ENCODE measurements at places on chromosomes 16 and 17.

DNA sequence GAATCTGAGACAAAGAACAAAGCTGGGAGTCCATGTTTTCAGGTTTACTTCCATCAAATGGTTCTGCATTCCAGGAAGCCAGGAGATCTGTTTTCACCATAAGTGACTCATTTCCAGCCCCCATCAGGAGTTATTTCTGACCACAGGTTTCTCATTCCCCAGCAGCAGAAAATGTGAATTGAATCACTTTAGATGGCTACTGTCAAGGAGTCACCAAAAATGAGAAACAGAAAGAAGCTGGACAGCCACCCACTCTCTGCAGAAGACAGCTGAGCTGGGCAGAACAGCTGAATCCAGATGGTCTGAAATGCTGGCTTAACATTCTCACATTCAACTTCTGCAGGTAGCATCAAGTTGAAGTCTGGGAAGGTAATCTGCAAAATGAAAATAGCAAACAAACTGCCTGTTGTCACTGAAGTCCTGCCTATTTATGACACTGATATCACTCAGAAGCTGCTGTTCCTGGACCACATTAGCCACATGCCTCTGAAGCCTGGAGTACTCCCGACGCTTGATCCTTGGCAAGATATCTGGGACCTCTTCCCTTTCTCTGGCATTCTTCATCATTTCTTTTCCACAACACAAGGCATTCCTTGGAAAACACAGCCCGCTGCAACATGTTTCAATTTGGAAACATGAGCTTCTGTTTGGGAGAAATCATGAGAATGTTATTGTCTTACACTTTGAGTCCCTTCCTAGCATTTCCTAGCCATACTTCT lies 15.3 kb downstream of the CCL11 start:
- DNase-seq: no peak
- H3K36me3 ChIP-seq: no peaks in the 10 kb centered on the region
- H3K27ac ChIP-seq: peak overlapping the region; percentile 18
- H3K27me3 ChIP-seq: no peaks in the 10 kb centered on the region
- no peak overlapping the region for H3K4me3 ChIP-seq

DNA sequence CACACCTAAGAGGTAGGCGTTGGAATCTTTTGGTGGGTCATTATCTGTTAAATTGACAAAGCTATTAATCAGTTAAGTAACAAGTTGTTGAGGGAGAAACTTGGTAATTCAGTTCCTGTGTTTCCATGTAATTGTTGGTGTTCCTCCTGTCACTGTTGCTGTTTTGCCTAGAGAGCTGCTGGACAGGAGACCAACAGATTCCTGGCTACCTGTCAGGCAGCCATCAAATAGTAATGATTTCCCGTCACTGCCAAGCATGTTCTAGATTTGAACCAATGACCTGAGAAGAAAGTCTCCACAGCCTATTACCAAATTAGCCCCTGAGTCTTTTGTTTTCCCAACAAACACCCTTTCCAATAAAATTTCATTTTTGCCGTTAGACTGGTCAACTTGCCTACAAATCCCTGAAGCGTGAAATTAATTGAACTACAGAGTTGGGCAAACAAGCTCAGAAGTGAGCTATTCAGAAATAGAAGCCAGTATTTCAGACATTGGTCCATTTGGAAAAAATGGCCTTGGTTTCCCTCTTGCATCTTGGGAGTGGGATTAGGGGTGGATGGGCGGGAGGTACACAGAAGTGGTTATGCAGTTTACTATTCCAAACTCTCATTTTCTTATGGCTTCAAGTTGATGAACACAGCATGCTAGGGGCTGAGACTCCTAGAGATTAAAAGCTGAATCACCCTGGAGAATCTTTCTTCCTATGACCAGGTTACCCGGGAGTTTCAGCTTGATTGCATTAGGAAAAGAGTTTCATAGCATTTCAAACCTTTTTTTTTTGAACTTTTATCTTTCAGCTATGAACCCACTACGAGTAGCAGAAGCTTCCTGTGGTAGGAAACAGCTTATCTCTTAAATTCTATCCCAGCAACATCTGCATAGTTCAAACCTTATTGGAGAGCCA lies 262.8 kb upstream of the MAF start:
- no peak overlapping the region for H3K4me3 ChIP-seq
- H3K27me3 ChIP-seq: no peaks in the 10 kb centered on the region
- H3K27ac ChIP-seq: no peak overlapping the region
- no peak for DNase-seq
- no peaks in the 10 kb centered on the region for H3K36me3 ChIP-seq

DNA sequence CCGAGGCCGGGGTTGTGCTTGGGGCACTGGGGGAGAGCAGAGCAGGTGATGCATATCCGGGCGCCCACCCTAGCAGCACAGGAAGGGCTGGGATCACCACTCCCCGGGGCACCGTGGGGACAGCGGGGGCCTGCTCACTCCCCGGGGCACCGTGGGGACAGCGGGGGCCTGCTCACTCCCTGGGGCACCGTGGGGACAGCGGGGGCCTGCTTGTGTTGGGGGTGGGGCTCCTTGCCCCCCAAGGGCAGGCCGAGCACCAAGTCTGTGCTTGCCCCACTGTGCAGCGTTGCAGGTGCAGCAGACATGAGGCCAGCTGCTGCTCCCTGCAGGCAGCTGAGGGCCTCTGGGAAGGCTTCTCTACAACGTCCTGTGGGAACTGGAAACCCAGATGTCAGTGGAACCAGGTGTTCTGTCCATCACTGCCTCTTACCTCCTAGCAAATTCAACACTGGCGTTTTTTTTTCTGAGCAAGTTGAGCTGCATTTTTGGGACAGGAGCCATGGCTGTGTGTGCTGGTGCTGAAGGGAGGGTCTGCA lies 25.0 kb upstream of the ZNF750 start:
- no peak overlapping the region for H3K4me3 ChIP-seq
- no peaks in the 10 kb centered on the region for H3K36me3 ChIP-seq
- peaks cover 43% of the 10 kb centered on the region for H3K4me1 ChIP-seq
- no peak overlapping the region for H3K27ac ChIP-seq
- no peaks in the 10 kb centered on the region for H3K27me3 ChIP-seq

DNA sequence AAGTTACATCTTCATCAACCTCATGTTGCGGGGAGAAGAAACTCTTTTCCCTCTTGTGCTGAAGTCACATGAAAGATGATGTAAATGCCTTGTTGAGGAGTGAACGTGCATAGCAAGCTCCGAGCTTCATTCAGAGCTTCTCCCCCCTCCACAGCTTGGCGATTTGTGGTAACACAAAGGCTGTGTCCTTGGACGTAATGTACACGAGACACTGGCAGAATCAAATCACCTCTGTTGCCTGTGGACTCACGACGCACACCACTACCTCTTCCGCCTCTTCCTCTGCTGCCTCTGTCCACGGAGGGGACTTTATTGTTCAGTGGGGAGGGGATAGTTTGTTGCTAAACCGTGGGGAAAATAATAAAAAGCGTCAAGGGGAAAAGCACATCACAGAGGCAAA lies 54.9 kb upstream of the CHMP6 start:
- no peaks in the 10 kb centered on the region for H3K27me3 ChIP-seq
- no peak for DNase-seq
- H3K36me3 ChIP-seq: peaks cover 7% of the 10 kb centered on the region
- peaks cover under 1% of the 10 kb centered on the region for H3K4me1 ChIP-seq

- no peaks in the 10 kb centered on the region for H3K4me1 ChIP-seq
- no peaks in the 10 kb centered on the region for H3K36me3 ChIP-seq
- no peak for DNase-seq
- no peak overlapping the region for H3K4me3 ChIP-seq
These were observed 50.8 kb downstream of the SOCS1 start for GRCh38 chr16:11205065-11205699.

- H3K4me1 ChIP-seq: peaks cover 40% of the 10 kb centered on the region
- peak; percentile 86 for DNase-seq
- no peak overlapping the region for H3K4me3 ChIP-seq
- H3K36me3 ChIP-seq: no peaks in the 10 kb centered on the region
- peak overlapping the region; percentile 78 for H3K27ac ChIP-seq
These were observed 39.8 kb upstream of the RASD1 start for GRCh38 chr17:17535957-17536356.

GRCh38 chr17:72022328-72023275 lies 98.2 kb upstream of the SOX9 start:
- peaks cover 25% of the 10 kb centered on the region for H3K27me3 ChIP-seq
- DNase-seq: no peak
- H3K36me3 ChIP-seq: no peaks in the 10 kb centered on the region
- H3K4me3 ChIP-seq: no peak overlapping the region

GRCh38 chr16:70756071-70756470 lies 44.9 kb downstream of the VAC14 start:
- H3K36me3 ChIP-seq: peaks cover 27% of the 10 kb centered on the region
- peaks cover 16% of the 10 kb centered on the region for H3K4me1 ChIP-seq
- no peak overlapping the region for H3K4me3 ChIP-seq
- H3K27ac ChIP-seq: no peak overlapping the region
- DNase-seq: no peak

DNA sequence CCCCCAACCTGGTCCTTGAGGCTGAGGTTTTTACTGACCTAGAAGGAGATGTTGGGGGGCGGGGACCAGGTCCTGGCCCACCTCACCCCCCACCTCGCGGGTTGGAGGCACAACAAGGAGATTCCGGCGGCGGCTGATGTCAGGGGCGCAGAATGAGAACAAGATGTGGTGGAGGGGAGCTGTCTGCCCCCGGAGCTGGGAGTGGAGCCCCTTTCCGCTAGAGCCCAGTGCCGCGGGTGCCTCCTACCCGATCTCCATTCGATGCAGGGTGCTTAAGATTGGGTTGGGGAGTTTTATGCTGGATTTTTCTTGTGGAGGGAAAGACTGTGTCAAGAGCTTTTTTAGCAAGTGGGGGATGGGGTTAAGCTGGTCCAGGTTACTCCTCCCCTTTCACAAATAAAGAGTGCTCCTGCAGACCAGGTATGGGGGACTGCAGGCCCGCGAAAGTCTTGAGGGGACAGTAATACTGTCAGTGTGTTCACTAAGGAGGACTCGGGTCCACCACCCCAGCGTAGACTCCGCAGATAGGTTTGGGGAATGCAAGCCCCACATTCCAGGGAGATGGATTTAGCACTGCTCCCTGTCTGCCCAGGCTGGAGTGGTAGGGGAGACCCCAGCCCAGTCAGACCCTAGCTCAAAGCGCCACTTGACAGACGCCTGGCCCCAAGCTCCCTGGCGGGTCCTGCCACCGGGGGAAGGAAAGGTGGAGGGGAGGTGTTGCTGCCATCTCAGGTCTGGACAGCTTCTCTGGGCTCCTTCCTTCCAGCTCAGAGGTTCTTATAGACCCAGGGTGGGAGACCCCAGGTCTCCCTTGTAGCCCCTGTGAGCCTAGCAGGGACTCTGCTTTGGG lies 2.0 kb downstream of the CACNA1G start:
- no peak overlapping the region for H3K27ac ChIP-seq
- H3K4me3 ChIP-seq: no peak overlapping the region
- no peaks in the 10 kb centered on the region for H3K36me3 ChIP-seq
- peaks cover 53% of the 10 kb centered on the region for H3K27me3 ChIP-seq

- no peak overlapping the region for H3K4me3 ChIP-seq
- H3K4me1 ChIP-seq: no peaks in the 10 kb centered on the region
- no peaks in the 10 kb centered on the region for H3K27me3 ChIP-seq
- no peak overlapping the region for H3K27ac ChIP-seq
- DNase-seq: no peak
These were observed 18.6 kb upstream of the SPN start for GRCh38 chr16:29644338-29644857.

GRCh38 chr17:48561884-48562810 lies 16.0 kb downstream of the HOXB4 start:
- H3K36me3 ChIP-seq: no peaks in the 10 kb centered on the region
- H3K27me3 ChIP-seq: peaks cover 10% of the 10 kb centered on the region
- DNase-seq: no peak
- H3K4me1 ChIP-seq: no peaks in the 10 kb centered on the region
- no peak overlapping the region for H3K27ac ChIP-seq

GRCh38 chr17:32976131-32976530 lies 15.5 kb upstream of the SPACA3 start:
- no peak overlapping the region for H3K4me3 ChIP-seq
- H3K36me3 ChIP-seq: no peaks in the 10 kb centered on the region
- H3K27ac ChIP-seq: no peak overlapping the region
- DNase-seq: no peak

- no peak overlapping the region for H3K27ac ChIP-seq
- H3K4me3 ChIP-seq: no peak overlapping the region
- no peaks in the 10 kb centered on the region for H3K36me3 ChIP-seq
These were observed 95.1 kb downstream of the PRKCA start for GRCh38 chr17:66397486-66397885.

GRCh38 chr17:67441052-67441895 lies 64.2 kb downstream of the PITPNC1 start:
- no peaks in the 10 kb centered on the region for H3K27me3 ChIP-seq
- H3K36me3 ChIP-seq: no peaks in the 10 kb centered on the region

- no peak for DNase-seq
- no peaks in the 10 kb centered on the region for H3K27me3 ChIP-seq
- H3K4me1 ChIP-seq: peaks cover 2% of the 10 kb centered on the region
- H3K36me3 ChIP-seq: no peaks in the 10 kb centered on the region
- no peak overlapping the region for H3K4me3 ChIP-seq
- no peak overlapping the region for H3K27ac ChIP-seq
These were observed 8.7 kb downstream of the ADAM11 start for GRCh38 chr17:44767493-44767892.

- no peak overlapping the region for H3K4me3 ChIP-seq
- no peak for DNase-seq
- H3K27me3 ChIP-seq: no peaks in the 10 kb centered on the region
- H3K4me1 ChIP-seq: no peaks in the 10 kb centered on the region
- H3K36me3 ChIP-seq: no peaks in the 10 kb centered on the region
These were observed 42.5 kb upstream of the ASIC2 start for GRCh38 chr17:33335491-33336173.

- H3K4me1 ChIP-seq: no peaks in the 10 kb centered on the region
- H3K36me3 ChIP-seq: peaks cover 16% of the 10 kb centered on the region
- DNase-seq: no peak
- no peak overlapping the region for H3K4me3 ChIP-seq
- no peaks in the 10 kb centered on the region for H3K27me3 ChIP-seq
- peak overlapping the region; percentile 75 for H3K27ac ChIP-seq
These were observed 28.3 kb downstream of the LYRM1 start for GRCh38 chr16:20928774-20929411.

GRCh38 chr17:28334666-28335200 lies 539 bp downstream of the IFT20 start:
- peak overlapping the region; percentile 9 for H3K27ac ChIP-seq
- H3K4me1 ChIP-seq: peaks cover 47% of the 10 kb centered on the region
- H3K4me3 ChIP-seq: peak overlapping the region; percentile 72
- DNase-seq: no peak

DNA sequence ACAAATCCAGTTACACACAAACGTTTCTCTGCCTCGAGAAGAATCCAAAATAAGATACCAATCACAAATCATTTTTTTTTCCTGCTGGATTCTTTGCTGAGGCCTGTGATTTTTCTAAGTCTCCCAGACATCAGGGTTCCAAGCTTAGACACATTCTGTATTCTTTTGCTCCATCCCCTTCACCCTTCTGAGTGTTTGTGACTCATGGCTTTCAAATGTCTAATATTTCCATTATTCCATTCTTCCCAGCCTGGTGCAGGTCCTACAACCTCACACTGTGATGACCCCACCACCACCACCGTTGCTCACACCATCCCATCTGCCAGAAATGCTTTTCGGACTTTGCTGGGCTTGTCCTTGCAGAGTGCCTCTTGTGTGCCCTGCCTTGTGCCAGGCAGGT lies 480.1 kb downstream of the SOX9 start:
- no peak overlapping the region for H3K4me3 ChIP-seq
- no peak for DNase-seq
- no peaks in the 10 kb centered on the region for H3K27me3 ChIP-seq
- no peaks in the 10 kb centered on the region for H3K4me1 ChIP-seq
- H3K36me3 ChIP-seq: no peaks in the 10 kb centered on the region
